ENCODE measurements at places on chromosomes 12 and 14.

GRCh38 chr12:75779891-75780496 lies 251.6 kb downstream of the PHLDA1 start:
- DNase-seq: no peak

- DNase-seq: no peak
Measured at GRCh38 chr12:76023069-76023690, 8.4 kb downstream of the PHLDA1 start.

- no peak for DNase-seq
Measured at GRCh38 chr12:66663611-66664010, 15.3 kb downstream of the GRIP1 start.

DNA sequence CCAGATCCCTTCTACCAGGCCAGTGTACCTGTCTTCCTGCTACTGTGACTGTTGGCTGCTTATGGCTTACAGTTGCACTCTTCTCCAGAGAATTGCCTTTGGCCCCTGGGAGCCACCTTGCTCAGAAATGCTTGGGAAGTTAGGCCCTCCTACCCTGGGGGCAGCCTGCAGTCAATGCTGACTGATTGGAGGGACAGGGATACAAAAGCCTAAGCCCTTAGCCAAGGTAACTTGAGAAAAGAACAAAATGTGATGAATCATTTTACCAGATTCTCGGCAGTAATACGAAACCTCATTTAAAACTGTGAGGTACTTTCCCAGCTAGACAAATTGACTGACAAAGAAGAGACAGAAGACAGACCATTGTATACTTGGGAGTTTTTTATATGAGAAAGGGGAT lies 47.3 kb downstream of the PTCSC3 start:
- no peak for DNase-seq

GRCh38 chr12:16349131-16349460 lies 1.7 kb downstream of the MGST1 start:
- DNase-seq: peak; percentile 83
